ENCODE measurements at places on chromosomes 6 and 20. TPM values are rescaled to one million over a fixed set of nuclear protein-coding genes. Genes with fewer than 3 reads are reported as not detected.

GRCh38 chr20:35561268-35561667 is 19.4 kb downstream of the ERGIC3 start:
- no peak overlapping the region for H3K27ac ChIP-seq
- peaks cover 12% of the 10 kb centered on the region for H3K36me3 ChIP-seq
- no peaks in the 10 kb centered on the region for H3K27me3 ChIP-seq
- peak; percentile 15 for DNase-seq
- no peak overlapping the region for H3K4me3 ChIP-seq
- H3K4me1 ChIP-seq = no peaks in the 10 kb centered on the region

DNA sequence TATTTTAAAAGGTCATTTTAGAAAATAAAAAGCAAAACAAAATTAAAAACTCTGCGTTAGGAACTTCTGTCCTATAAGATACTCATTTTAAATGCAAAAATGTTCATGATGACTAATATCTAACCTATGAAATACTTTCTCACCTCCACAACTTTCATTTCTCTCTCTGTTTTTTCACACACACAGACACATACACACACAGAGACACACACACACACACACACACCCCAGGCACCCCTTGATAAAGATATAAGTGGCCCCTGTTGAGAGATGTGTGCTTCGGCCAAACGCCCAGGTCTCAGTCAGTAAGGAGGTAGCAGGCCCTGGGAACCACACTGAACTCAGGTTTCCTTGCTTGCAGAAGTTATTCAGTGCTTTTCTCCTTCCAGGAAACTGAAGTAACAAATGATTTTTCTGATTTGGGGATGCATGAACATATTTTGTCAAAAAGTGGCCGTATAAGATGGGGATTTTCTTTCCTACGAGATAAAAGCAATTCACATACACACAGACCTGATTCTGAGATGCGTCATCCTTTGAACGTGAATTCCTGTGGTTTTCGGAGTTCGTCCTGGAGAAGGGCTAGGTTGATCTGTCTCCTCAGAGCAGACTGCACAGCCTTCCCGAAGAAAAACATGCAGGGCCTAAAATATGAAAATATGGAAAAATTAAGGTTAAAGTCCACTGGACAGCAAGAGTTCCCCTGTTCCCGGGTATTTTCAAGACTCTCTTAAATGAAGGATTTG is 306.8 kb upstream of the FOXQ1 start:
- H3K4me1 ChIP-seq = no peaks in the 10 kb centered on the region
- no peaks in the 10 kb centered on the region for H3K36me3 ChIP-seq
- no peak overlapping the region for H3K27ac ChIP-seq
- H3K4me3 ChIP-seq = no peak overlapping the region

DNA sequence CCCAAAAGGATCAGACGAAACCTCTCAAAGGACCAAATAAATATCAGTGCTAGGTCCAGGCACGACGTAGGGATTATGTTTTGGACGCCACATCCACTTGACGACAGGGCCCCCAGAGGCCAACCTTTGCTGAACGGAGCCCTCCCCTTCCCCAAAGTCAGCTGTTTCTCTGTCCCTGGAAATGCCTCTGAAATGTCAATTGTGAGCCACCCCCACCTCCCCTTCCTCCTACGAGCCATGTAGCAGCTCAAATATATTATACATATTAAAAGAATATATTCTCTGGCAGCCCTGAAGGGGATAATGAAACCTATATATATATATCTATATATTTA is 39.6 kb upstream of the BLCAP start:
- no peak overlapping the region for H3K27ac ChIP-seq
- no peak for DNase-seq
- H3K36me3 ChIP-seq = no peaks in the 10 kb centered on the region
- peaks cover 39% of the 10 kb centered on the region for H3K27me3 ChIP-seq
- peaks cover 7% of the 10 kb centered on the region for H3K4me1 ChIP-seq

DNA sequence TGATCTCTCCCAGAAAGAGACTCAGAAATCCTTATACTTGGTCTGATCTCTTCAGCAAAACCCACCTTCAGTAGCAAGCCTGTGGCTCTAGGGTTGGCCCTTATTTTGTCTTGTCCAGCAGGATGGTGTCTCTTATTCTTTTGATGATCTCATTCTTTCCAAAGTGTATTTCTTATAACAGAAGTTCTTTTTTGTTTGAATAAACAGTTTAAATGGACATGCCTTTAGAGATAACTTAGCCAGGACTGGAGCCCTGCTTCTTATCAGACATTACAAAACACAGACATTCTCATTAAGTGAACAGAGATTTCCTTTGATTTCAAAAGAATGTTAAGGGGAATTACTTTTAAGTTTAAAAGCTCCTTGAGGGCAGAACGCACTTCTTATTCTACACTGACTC is 31.7 kb downstream of the KCNS1 start:
- no peaks in the 10 kb centered on the region for H3K27me3 ChIP-seq
- H3K27ac ChIP-seq = no peak overlapping the region
- H3K4me3 ChIP-seq = no peak overlapping the region
- DNase-seq = no peak

GRCh38 chr6:119280668-119281067 is 68.9 kb downstream of the MAN1A1 start:
- H3K4me3 ChIP-seq = no peak overlapping the region
- H3K27me3 ChIP-seq = no peaks in the 10 kb centered on the region
- H3K36me3 ChIP-seq = no peaks in the 10 kb centered on the region
- H3K27ac ChIP-seq = no peak overlapping the region
- no peaks in the 10 kb centered on the region for H3K4me1 ChIP-seq

- H3K36me3 ChIP-seq = no peaks in the 10 kb centered on the region
- H3K4me3 ChIP-seq = no peak overlapping the region
- no peaks in the 10 kb centered on the region for H3K4me1 ChIP-seq
- H3K27ac ChIP-seq = no peak overlapping the region
These were observed 158.3 kb downstream of the EYA4 start for GRCh38 chr6:133399426-133399825.

DNA sequence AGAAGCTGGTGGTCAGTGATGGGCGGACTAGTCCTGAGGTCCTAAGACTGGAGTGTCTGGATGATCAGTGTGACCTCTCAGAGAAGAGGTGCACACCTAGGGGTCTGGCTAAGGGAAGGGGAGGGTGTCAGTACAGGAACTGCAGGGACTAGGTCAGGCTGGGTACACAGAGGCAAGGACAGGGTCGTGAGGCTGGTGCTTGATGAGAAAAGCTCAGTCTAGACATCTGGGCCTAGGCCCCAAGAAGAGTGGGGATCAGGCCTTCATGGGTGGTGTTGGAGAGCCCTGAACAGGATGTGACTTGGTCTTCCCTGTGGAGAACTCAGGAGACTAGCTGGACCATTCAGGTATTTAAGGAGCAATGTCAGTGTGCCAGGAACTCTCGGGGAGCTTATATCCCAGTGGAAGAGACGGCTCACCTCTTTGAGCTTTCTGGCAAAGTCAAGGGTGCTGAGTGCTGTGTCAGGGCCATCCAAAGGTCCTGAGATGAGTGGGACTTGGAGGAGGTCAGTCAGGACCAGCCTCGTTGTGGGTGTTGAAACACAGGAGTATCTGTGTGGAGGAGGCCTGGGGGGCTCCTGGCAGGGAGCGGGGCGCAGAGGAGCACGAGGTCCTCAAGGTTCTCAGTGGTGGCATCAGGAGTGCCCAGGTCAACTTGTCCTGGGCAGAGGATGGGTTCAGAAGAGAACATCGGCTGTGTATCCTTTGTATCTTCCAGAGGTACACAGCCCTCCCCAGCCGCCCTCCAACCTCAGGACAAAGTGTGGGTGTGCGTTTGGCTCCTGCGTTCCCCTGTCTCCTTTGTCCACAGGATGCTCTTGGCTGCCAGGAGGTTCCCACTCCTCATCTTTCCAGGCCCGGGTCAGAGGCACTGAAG is 13.3 kb upstream of the MYT1 start:
- no peak for DNase-seq
- H3K4me3 ChIP-seq = no peak overlapping the region
- no peaks in the 10 kb centered on the region for H3K36me3 ChIP-seq
- H3K4me1 ChIP-seq = no peaks in the 10 kb centered on the region
- H3K27me3 ChIP-seq = peaks cover 4% of the 10 kb centered on the region

DNA sequence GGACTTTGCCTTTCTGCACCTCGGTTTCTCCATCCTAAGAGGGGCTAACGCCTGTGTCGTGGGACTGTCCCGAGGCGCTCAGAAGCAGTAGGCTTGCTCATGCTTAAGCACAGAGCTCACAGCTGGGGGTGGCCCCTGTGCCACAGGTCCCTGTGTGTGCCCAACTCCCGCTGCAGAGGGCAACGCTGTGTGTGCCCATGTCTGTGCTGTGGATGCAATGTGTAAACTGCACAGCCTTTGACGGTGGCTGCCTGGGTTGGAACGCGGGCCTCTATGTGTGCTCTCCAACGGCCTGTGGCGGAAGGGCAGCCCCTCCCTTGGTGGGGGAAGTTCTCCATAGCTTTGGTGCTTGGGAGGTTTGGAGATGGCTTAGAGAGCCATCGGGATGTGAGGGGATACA is 10.7 kb upstream of the GATA5 start:
- peaks cover 10% of the 10 kb centered on the region for H3K4me1 ChIP-seq
- no peak overlapping the region for H3K4me3 ChIP-seq
- no peak for DNase-seq

GRCh38 chr6:166675736-166676135 is 48.7 kb upstream of the RPS6KA2 start:
- H3K36me3 ChIP-seq = no peaks in the 10 kb centered on the region
- H3K27ac ChIP-seq = no peak overlapping the region
- peaks cover 8% of the 10 kb centered on the region for H3K27me3 ChIP-seq
- H3K4me1 ChIP-seq = no peaks in the 10 kb centered on the region

DNA sequence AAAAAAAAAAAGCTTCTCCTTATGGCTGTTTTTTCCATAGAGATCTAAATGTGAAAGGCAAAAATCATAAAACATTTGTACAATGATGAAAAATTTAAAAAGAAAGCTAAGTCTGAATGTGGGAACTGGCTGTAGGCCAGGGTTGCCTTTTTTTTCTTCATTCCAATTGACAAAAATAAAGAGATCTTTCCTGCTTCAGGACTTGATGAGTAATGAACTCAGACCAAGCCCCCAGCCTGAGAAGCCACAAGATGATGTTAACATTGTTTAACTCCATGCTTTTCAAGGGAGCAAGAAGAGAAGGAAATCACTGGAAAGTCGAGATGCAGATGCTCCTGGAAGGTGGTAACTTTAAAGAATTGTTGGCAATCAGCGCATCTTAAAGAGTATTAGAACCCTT is 41.4 kb downstream of the TRMT6 start:
- peaks cover 12% of the 10 kb centered on the region for H3K4me1 ChIP-seq
- H3K36me3 ChIP-seq = no peaks in the 10 kb centered on the region
- no peak for DNase-seq
- no peak overlapping the region for H3K27ac ChIP-seq

DNA sequence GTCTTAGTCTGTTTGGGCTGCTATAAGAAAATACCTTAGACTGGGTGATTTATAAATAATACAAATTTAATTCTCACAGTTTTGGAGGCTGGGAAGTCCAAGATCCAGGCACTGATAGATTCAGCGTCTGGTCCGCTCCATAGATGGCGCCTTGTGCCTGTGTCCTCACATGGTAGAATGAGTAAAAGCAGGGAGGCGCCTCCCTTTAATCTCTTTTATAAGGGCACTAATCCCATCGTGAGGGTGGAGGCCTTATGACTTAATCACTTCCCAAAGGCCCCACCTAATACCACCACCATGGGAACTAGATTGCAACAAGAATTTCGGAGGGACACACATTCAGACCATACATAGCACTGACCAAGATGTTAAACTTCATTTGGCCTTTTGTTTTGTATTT is 91.2 kb upstream of the TMEM181 start:
- H3K36me3 ChIP-seq = peaks cover 10% of the 10 kb centered on the region
- H3K4me3 ChIP-seq = no peak overlapping the region
- H3K4me1 ChIP-seq = no peaks in the 10 kb centered on the region
- no peak overlapping the region for H3K27ac ChIP-seq
- H3K27me3 ChIP-seq = no peaks in the 10 kb centered on the region

DNA sequence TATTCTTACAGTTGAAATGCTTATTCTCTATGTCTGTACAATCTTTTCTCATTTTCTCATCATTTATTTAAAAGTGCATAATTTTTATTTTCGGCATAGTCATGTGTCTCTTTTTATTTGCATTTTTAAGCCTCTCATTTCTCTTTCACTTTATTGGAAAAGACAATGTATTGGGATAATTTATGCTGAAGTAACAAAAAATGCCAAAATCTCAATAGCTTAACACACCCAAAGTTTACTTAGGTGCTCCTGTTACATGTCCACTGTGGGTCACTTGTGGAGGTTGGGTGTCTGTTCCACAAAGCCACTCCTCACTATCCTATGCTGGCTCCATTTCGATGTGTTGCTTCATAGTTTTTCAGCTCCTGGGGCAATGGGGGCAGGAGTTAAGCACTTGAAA is 638.7 kb downstream of the CD109 start:
- no peak overlapping the region for H3K27ac ChIP-seq
- H3K4me1 ChIP-seq = no peaks in the 10 kb centered on the region
- H3K4me3 ChIP-seq = no peak overlapping the region
- H3K36me3 ChIP-seq = no peaks in the 10 kb centered on the region
- no peak for DNase-seq

The C6orf141 gene
- not detected for total RNA-seq

The TINAG gene
- not detected for total RNA-seq

The KCNG1 gene
- not detected for total RNA-seq

The ADGB gene
- total RNA-seq = not detected

The PAX1 gene
- not detected for total RNA-seq

The VGLL2 gene
- total RNA-seq = not detected

Data from CD4-positive, alpha-beta T cell (primary cell).